Mucosa of gallbladder (tissue), 1 donor: ENCODE measurements at places on chromosomes 5 and 9. TPM values are rescaled to one million over a fixed set of nuclear protein-coding genes. Genes with fewer than 3 reads are reported as not detected.

GRCh38 chr9:6766606-6767005, 8.8 kb downstream of the KDM4C start:
- no peak for DNase-seq

The ENHO gene
- total RNA-seq = 1.7 TPM

- no peak for DNase-seq
Measured at GRCh38 chr9:120845255-120845654, 2.5 kb upstream of the PSMD5 start.

DNA sequence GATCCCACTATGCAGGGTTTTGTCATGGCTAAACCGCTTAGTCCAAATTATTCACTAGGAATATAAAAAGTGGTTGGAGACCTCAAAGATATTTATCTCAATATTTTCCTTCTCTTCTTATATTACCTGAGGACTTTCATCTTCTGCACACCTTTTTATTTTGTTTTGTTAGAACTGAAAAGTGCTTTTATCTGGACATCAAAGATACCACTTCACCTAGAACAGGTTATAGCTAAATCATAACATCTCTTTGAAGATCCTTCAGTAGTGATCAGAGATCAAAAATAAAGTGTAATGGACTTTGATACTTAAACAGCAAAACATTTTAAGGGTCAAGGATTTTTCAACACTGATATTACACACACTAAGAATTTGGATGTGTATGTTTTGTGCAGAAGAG, 160.2 kb downstream of the MCTP1 start:
- DNase-seq = no peak

DNA sequence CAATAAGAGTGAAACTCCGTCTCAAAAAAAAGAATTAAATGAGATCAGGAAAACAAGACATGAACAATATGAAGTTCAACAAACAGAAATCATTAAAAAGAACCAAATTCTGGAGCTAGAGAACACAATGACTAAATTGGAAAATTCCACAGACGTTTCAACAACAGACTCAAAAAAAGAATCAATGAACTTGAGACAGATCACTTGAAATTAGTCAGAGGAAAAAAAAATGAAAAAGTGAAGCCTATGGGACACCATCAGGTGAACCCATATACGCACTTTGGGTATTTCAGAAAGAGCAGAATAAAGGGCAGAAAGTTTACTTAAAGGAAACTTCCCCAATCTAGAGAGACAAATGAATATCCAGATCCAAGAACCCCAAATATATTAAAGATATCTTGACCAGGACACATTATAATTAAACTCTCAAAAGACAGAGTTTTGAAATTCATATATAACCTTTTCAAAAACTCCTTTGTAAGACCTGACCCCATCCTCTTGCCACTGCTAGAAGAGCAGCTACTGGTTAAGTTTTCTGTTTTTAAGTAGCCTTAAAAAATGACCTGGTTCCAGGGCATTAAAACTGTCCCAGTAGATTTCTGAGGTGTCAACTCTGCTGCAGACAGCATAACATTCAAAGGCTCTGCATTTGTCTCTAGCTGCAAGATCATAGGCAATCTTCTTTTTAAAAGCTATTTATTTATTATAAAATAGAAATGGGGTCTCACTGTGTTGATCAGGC, 7.7 kb upstream of the MATR3 start:
- no peak for DNase-seq

The HMGCR gene
- total RNA-seq = 194 TPM

The CDX1 gene
- 0.29 TPM for total RNA-seq

The NR2F1-AS1 gene
- total RNA-seq = 29.5 TPM

The DOCK8 gene
- total RNA-seq = 47.2 TPM

DNA sequence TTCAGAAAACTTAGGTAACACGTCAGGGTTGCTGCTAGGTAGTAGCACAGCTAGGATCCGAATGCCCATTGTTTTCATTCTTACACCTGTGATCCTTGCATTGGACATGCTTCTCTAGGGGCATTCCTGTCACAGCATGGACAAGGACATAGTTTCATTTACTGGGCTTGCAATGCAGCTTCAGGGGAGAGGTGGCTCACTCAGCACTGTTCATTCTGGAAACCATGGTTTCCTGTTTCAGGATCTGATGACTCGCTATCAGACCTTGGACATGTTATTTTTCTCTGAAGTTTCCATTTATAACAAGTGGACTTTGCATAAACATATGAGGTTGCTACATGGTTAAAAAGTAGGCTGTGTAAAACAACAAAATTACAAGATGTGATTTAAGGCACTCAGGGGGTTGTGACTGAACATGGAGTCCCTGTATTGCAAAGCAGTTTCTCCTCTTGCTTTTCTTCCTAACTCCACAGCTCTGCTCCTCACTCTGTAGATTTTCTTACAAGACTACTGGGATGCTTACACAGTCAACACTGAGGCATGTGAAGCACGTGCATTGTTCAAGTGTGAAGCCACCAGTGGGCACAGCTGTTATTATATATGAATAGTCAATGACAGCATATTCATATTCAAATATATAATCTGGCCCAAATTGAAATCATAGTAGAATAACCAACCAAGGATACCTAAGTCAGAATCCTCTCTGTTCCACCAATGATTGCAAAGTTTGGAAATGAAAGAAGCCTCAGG, 66.1 kb upstream of the STK32A start:
- no peak for DNase-seq

The FRMD3 gene
- total RNA-seq = 3.6 TPM

GRCh38 chr5:21058289-21058688, 1070.3 kb upstream of the CDH18 start:
- DNase-seq = no peak

GRCh38 chr5:72286798-72287197, 33.2 kb downstream of the MRPS27 start:
- no peak for DNase-seq

The NMUR2 gene
- total RNA-seq = 0.09 TPM

The GCNT4 gene
- 36.2 TPM for total RNA-seq

DNA sequence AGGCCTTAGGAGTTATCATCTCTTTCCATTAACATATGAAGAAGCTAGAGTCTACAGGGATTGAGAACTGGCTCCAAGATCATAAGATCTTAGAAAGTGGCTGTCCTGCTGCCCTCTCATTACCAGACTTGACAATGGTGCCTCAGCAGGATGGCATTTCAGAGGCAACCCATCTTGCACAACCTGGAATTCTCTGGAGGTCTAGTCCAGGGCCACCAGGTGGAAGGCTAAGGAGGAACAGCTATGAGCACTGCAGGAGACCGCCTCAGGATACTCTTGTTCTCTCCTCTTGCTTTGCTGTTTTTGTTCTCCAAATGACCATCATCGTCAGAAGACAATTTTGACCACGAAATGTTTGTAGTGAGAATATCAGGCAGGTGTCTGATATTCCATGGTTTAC, 322.6 kb downstream of the FBXL17 start:
- DNase-seq = no peak

GRCh38 chr9:120714088-120714845, at the start of gene MEGF9:
TSS of gene MEGF9 (minus strand) at chr9:120714470. CDS start at chr9:120714358, 112 bp downstream.
- DNase-seq = peak; percentile 99

GRCh38 chr9:113508111-113508749, 44.7 kb downstream of the RGS3 start:
- DNase-seq = peak; percentile 71

DNA sequence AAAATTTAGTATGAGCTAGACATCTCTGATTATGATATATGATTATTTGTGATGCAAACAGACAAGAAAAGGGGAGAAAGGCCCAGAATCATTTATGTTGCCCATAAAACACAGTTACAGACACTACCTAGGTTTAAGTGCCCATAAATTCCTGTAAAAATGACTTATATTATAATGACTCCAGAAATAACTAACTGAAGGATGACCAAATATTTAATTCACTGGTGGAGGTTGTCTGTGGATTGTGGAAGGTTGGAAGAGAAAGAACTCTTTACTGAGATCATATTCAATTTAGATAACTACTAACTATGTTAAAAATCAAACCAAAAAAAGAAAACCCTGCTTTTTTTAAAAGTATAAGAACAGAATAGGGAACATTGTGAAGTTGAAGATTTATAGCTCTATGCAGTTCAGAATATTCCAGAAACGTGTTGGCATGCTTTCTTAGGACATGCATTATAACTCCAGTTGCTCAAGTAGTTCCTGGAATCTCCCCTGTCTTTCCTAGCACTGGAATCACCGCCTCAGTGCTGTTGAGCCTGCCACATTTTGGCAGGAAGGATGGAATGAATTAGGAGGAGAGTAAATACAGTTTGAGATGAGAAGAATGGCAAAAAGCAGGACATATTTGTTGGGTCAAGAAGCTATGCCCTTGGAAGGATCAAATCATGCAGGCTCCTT, 72.0 kb upstream of the PAPPA start:
- no peak for DNase-seq

The ZNF366 gene
- 3.1 TPM for total RNA-seq

- no peak for DNase-seq
Measured at GRCh38 chr5:67395790-67396418, 199.3 kb upstream of the CD180 start.

GRCh38 chr5:181069767-181070491, 29.9 kb downstream of the BTNL9 start:
- DNase-seq = no peak

GRCh38 chr9:113343732-113344231, 3.7 kb upstream of the WDR31 start:
- peak; percentile 84 for DNase-seq

GRCh38 chr5:37889612-37890317, 49.9 kb upstream of the GDNF start:
- DNase-seq = no peak

DNA sequence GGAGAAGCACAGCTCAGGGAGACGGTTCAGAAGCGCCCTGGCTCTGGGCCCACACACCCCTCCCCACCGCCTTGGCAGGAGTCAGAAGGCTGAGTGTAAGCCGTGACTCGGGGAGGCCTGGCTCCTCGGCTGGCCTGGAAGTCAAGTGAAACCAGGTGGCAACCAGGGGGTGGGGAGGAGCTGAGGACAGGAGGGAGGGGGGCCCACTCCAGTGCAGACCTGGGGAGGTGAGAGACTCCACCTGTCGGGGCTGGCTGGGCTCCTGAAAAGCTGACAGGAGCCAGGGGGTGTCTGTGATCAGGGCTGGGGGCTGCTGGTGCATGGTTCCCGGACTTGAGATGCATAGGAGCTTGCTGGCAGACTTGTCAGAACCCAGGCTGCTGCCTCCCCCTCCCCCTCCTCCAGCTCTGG, 150.2 kb upstream of the PHYKPL start:
- DNase-seq = no peak

The NEUROG1 gene
- total RNA-seq = not detected

GRCh38 chr5:57179262-57180200, 5.7 kb downstream of the GPBP1 start:
- DNase-seq = no peak

The PCDHGC5 gene
- total RNA-seq = 2.0 TPM

The IGFBPL1 gene
- total RNA-seq = 6.3 TPM

The BTNL3 gene
- 0.09 TPM for total RNA-seq

The SLC6A19 gene
- total RNA-seq = 179 TPM

The GCNT1 gene
- total RNA-seq = 15.6 TPM

GRCh38 chr5:129767927-129768380, 20.1 kb downstream of the MINAR2 start:
- DNase-seq = peak; percentile 75

- no peak for DNase-seq
Measured at GRCh38 chr5:67620424-67621397, 424.1 kb upstream of the CD180 start.

The UNC13B gene
- 59.1 TPM for total RNA-seq
